ENCODE measurements at places on chromosomes 7 and 10.

GRCh38 chr10:10293041-10293440 is 724.6 kb upstream of the CELF2 start:
- DNase-seq = no peak

GRCh38 chr7:139544645-139545044 is 21.2 kb downstream of the CLEC2L start:
- DNase-seq = no peak

GRCh38 chr10:116001262-116001857 is 271.6 kb downstream of the GFRA1 start:
- DNase-seq = no peak

DNA sequence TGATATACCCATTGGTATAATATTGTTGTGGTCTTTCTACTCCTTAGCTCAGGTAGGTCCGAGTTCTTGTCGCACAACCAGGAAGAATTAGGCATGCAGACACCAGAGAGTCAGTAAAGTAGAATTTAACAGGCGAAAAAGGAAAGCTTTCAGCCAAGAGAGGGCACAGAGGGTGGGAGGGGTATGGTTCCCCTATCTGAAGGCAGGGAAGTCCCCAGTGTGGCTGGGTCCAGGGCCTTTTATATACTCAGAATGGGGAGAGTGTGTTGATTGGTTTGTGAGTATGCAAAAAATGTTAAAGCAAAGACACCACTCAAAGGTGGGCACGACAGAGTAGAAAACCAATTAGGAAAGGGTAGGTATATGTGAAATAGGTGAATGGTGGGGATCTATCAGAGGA is 53.9 kb downstream of the IMMP2L start:
- no peak for DNase-seq

DNA sequence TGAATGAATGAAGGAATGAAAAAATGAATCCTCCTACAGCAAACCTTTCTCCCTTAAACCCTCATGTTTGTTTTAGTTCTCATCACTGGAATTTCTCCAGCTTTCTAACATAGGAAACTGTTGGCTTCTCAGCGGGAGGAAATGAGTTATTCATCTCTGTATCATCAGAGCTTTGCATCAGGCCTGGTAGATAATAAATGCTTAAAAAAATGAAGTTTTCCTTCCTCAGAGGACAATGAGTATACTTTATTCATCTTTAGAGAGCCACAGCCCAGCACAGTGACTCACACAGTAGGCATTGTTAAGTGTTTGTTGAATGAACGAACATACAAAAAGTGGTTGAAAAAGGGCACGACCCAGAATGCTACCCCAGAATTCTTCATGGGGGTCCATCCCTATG is 62.6 kb downstream of the COL13A1 start:
- no peak for DNase-seq

DNA sequence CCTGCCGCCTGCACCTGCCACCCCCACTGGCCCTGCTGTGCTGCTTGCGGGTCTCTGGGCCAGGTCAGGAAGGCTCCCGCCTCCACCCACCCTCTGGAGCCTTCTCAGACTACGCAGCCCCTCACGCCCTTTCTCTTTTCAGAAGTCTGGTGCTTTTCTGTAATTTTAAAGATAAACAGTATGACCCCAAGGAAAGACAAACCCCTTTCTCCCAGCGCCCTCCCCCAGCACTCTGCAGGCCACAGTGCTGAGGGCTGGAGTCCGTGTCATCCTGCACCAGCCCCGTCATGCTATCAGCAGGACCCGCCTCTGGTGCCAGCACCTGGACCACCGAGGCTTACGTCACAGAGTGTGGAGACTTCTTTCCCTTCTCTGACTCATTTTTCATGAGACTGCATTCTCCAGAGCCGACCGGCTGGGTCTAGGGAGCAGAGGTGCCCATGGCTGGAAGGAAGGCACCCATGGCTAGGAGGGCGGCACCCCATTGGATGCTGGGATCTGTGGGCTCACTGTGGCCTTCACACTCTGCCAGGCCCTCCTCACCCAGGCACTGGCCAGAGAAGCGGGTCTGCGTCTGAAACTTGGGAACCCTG is 53.4 kb downstream of the CFAP46 start:
- no peak for DNase-seq

- no peak for DNase-seq
Observed at GRCh38 chr10:84329986-84330651, 1.7 kb downstream of the CCSER2 start.

GRCh38 chr10:878895-879294 is 52.6 kb downstream of the LARP4B start:
- no peak for DNase-seq

GRCh38 chr10:5297466-5297865 is 67.3 kb upstream of the UCN3 start:
- no peak for DNase-seq

DNA sequence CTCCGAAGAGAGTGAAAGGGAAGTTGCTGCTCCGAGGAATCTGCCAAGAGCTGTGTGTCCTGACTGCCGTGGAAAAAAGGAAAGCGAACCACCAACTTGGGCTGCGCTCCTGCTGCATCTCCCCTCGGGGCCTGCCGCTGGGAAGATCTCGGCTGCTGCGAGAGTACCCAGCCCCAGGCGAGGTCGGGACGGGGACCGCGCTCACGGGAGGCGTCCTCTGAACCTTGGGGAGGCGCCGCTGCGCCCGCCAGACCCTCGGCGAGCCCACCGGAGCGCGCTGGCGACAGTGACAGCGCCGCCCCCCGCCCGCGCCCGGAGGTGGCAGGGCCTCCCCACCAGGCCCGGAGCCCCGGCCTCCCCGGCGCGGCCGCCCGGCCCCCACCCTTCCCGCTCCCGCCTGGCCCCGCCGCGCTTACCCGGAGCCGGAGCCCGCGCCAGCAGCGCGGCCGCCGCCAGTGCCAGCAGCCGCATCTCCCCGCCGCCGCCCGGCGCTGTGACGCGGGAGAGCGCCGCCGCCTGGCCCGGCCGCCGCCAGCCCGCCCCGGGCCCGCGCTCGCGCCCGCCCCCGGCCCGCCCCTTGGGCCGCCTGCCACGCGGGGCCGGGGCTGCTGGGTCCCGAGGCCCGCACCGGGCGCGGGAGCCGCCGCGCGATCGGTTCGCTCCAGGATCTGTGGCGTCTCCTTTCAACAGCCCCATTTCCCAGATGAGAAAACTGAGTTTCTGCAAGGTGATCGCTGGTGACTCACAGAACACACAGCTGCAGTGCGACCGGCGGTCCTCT is at the start of gene VSTM4:
VSTM4 (minus strand) TSS at position 508 of the 781 bp plus-strand sequence; CDS start at position 471, 37 bp downstream.
- no peak for DNase-seq

GRCh38 chr7:50156163-50156562 is 63.1 kb upstream of the ZPBP start:
- DNase-seq = no peak

DNA sequence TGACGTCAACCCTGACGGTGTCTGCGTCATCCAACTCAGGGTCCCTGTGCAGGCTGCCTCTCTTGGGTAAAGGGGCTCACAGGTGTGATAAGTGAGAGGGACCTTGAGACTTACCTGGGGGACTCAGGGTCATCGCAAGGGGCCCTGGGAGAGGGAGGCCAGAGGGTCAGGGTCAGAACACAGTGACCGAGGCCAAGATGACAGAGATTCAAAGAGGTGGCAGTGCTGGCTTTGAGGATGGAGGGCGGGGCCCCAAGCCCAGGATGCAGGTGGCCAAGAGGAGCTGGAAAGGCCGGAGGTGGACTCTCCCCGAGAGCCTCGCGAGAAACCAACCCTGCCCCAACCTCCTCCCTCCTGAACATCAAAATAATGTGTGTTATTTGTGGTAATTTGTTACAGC is 165.2 kb upstream of the PPP2R2D start:
- DNase-seq = no peak

DNA sequence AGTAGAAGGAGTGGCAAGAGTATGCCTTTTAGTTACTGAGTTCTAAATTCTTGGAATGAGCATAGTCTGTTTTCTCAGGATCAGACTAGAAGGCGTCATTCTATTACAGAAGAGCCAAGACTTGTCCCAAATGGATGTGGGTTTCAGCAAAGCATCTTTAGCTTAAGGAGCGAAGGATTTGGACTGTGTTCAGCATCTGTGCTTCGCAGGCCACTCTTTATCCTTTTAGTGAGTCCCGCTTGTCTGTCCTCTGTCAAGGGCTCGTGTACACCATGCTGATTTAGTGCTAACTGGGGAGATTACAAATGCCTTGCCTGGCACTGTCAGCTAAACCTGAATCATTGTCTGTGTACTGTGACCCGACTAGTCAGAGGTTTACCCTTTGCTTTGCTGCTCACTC is 465.7 kb downstream of the AUTS2 start:
- DNase-seq = no peak

DNA sequence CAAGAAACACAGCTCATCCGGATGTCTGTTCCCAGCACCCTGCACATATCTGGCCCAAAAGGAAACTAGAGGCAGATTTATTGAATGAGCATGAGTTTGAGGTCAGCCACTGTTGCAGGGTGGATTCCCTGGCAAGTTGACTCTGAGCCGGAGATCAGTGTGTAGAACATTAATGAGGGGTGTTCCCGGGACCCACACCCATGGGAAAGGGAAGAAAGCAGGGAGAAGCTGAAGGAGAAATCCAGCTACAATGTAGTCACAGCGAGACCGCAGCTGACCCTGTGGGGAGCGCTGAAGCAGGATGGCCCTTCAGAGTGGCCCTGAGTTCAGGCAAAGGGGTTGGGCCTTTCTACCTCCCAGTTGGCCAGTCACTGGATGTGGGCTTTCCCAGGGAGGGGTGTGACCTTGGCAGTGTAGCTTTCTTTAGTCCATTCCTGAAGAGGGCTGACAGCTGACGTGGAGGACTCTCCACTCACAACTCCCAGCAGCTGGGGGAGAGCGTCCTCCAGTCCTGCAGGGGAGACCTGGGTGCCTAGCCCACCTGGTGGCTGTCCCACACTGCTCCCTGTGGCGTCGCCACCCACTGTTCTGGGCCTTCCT is 324.2 kb upstream of the ZMIZ1 start:
- DNase-seq = no peak

- no peak for DNase-seq
Observed at GRCh38 chr7:120337308-120337907, 64.4 kb downstream of the KCND2 start.

- DNase-seq = peak; percentile 49
Observed at GRCh38 chr10:102835007-102835482, 2.2 kb downstream of the CYP17A1 start.

DNA sequence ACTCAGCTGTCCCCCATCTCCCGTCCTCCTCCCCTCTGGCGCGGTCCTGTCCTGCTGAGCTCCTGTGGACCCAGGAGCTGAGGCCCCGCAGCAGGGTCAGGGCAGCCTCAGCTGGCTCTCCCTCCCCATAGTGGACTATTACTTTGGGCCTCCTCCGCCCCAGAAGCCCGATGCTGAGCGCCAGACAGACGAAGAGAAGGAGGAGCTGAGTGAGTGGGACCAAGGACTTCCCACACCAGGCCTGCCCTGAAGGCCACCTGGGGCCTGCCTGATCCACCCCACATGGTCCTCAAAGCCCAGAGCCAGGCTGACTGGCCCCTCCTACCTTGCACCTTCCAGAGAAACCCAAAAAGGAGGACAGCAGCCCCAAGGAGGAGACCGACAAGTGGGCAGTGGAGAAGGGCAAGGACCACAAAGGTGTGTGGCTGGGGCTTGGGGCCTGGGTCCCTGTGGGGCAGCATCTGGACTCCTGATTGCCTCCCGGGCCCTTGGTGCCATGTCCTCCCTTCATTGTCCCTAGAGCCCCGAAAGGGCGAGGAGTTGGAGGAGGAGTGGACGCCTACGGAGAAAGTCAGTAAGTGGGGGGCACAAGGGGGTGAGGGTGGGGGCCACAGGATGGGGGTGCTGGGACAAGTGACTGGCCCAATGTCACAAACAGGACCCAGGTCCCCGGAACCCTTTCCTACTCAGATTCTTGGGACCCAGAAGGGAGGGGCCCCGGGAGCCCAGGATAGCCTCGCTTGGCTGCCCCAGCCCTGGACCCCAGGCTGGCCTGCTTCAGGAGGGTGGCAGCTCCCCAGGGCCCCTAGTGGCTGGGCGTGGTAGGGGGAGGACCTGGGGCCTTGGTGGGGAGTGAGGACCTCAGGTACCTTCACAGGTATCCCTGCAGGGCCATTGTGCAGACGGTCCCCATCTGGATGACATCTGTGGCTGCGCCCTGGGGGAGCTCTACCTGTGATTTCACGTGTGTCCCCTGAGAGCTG is 4.9 kb downstream of the AEBP1 start:
- DNase-seq = no peak

DNA sequence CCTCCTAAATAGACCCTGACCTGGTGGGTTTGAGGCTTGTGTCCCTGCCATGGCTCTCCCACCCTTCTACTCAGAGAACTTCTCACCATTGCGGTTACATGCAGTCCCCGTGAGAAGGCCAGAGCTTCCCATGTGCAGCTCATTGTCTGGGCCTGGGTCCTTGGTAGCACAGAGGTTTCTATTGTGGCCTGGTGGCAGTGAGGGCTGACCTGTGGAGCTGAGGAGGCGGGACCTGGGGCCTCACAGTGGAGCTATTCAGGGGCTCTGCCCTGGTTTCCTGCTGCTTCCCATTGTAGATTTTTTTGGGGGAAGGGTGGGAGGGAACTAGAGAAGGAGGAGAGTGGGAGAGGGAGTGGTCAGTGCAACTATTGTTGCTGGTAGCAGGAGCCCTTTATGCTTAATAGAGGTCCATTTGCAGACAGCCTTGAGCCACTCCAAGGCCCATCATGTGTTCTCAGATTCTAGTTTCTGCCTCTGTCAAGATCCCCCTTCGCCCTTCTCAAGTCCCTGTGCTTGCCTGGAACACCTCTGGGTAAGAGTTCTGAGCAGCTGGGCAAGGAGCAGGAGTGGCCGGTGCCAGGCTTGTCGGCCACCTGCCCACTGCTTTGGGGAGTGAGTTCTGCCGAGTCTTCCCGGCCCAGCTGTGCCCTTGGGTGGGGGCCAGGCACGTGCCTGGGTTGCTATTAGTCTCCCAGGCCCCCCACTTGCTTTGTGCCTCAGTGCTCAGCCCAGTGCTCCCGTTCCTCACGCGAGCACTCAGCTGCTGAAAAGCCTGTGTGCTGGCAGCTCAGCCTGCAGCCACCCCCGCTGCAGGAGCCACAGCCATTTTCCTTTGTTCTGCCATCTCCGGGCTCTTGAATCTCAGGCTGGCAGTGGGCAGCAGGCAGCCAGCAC is 10.7 kb downstream of the TSPAN14 start:
- no peak for DNase-seq

GRCh38 chr10:95389982-95390381 is 99.2 kb upstream of the PDLIM1 start:
- no peak for DNase-seq

GRCh38 chr7:98691619-98692018 is 74.5 kb downstream of the NPTX2 start:
- no peak for DNase-seq

DNA sequence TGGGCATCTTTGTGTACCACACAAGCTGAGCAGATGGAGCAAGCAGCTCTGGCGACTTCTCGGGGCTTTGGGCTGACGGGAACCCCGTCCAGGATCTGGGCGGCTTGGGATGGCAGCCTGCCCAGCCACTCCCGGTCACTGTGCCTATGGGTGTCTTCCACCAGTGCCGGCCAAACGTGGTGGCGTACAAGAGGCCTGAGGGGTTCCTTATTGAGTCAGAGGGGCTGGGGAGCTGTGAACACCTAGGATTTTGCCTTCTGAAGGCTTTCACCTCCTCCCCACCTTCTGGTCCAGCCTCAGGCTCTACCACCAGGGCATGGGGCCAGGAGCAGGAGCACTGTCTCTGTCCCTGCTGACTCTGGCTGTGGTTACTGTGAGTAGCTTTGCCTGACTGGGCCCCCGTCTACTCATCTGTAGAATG is 71.8 kb upstream of the PPIF start:
- DNase-seq = no peak

Measured in activated CD8-positive, alpha-beta memory T cell treated with anti-CD3 and anti-CD28 coated beads for 1 hour (primary cell).